ENCODE measurements at places on chromosomes 11 and 22. TPM values are rescaled to one million over a fixed set of nuclear protein-coding genes. Genes with fewer than 3 reads are reported as not detected.

Gene GTPBP1
- polyA plus RNA-seq: 44.0 TPM

Gene PDGFD
- polyA plus RNA-seq: 33.0 TPM

Gene CDKN1C
- 119 TPM for polyA plus RNA-seq

Gene PANX2
- 1.1 TPM for polyA plus RNA-seq

Gene FBLN1
- polyA plus RNA-seq: 79.1 TPM

DNA sequence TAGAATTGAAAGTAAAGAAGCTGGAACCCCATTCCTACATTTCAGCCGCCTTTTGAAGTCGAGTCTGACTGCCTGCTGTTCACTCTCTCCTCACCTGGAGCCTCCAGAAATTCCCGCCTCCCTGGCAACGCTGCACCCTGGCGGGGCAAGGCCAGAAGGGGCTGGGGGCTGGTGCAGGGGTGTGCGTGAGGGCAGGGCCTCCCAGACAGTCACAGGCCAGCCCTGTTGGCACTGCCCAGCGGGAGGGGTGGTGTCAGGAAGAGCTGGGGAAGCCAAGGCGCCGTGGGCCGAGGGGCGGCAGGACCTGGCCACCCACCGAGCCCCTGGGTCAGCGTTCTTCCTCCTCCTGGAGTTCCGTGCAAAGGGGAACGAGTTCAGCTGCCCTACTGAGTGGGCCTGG is 123.2 kb downstream of the KCNQ1OT1 start:
- DNase-seq: no peak

DNA sequence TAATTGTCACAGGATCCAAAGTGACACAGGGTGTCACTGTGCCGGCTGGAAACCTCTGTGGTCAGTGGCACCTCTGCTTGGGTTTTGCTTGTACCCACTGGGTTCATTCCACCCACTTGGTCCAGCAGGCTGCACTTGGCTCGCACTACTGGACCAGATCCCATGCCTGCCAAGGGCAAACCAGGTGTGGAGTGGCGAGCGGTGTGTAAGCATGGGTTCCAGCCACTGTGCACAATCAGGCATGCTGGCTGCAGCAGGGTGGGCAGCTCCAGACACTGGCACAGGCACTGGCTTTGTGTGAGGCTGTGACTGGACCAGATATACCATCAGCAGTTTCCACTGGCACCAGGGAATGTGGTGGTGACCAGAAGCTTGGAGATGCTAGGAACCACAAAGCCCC is 261.4 kb downstream of the KCNA4 start:
- DNase-seq: no peak

GRCh38 chr11:20058749-20059458 is 101.4 kb downstream of the DBX1 start:
- DNase-seq: no peak

GRCh38 chr11:97163631-97164191 is 773.9 kb downstream of the JRKL start:
- no peak for DNase-seq

- DNase-seq: no peak
These were observed 86.4 kb downstream of the GRK3 start for GRCh38 chr22:25650833-25651232.

DNA sequence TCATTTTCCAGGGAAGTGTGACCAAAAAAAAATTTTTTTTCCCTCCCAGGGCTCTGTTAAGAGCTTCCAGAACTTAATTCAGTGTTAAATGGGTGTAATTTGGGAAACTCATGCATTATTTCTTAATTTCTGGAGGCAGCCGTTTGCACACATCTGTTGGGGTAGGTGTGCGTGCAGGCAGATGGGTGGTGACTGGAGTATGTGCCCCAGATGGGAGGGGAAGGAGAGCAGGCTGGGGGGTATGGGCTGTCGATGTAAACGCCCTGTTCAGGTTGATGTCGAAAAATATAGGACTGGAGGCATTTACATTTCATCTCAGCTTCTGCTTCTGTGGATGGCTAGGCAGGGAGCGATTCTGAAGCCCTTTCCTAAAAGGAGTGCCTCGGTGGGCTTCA is 13.7 kb upstream of the SHISAL1 start:
- no peak for DNase-seq

DNA sequence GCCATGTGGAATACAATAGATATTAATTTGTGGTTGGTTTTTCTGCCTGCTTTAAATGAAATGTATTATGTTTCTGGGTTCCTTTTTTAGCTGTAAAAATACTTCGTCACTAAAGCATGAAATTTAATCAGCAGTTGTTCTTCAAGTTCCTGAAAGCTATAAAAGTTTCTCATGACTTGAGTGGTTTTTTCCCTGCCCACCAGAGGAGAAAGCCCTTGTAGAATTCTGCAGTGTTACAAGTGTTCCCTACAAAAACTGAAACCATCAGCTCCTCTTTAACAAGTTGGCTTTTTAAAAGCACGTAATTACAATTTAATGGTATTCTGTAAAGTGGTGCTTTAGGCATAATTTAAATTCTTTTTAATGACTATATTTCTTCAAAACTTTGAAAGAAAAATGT is 56.2 kb downstream of the PANX1 start:
- DNase-seq: no peak

DNA sequence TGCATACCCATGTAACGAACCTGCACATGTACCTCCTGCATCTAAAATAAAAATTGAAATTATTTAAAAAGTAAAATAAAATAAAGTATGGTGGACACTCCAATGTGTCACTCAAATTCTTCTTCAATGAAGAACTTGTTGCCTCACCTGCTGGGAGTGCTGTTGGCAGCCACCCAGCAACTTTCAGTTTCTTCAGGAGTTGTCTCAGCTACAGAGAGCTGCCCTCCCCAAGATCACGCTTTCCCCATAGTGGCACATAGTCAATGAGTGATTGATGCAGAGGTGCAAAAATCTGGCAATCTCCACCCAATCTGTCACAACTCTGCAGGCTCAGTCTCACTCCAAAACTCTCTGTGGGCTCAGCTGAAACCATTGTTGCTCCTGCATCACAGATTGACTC is 92.3 kb upstream of the C11orf87 start:
- DNase-seq: no peak

DNA sequence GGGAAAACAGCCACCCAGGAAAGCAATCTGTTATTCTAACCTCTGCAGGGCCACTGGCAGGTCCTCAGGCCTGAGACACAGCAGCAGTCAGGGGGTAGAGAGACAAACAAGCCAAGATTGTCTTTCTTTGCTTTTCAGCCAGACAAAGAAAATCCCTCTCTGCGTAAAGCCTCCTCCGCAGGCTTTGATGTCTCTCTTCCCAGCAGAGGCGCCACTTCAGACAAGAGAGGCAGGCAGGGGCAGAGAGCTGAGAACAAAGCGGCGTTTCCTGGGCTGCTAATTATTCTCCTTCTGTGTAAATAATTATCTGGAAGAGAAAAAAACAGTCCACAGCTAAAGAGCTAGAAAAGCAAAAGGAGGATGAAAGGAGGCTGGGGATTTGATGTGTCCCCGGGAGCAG is 102.7 kb upstream of the SEZ6L start:
- no peak for DNase-seq
